ENCODE measurements at places on chromosomes 7 and 10.

DNA sequence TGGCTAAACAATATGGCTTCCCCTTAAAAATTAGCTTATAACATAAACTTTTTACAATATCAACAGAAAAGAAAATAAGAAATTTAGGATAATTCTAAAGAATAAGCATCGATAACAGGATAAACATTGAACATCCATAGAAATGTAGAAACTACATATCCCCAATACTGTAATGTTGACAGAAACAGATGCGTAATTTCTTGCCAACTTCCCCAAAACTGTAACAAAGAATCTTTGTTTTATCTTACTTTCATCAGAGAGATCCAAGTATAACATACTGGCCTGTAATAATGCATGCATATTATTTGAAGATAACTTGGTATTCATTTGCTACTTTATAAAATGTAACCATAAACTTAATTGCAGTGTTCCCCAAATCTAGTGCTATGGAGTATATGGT is 339.9 kb downstream of the ARL4A start:
- no peak for DNase-seq

GRCh38 chr10:93872375-93873158 is 21.2 kb upstream of the SLC35G1 start:
- no peak for DNase-seq

GRCh38 chr10:43120116-43120928 is 17.9 kb upstream of the CSGALNACT2 start:
- no peak for DNase-seq

DNA sequence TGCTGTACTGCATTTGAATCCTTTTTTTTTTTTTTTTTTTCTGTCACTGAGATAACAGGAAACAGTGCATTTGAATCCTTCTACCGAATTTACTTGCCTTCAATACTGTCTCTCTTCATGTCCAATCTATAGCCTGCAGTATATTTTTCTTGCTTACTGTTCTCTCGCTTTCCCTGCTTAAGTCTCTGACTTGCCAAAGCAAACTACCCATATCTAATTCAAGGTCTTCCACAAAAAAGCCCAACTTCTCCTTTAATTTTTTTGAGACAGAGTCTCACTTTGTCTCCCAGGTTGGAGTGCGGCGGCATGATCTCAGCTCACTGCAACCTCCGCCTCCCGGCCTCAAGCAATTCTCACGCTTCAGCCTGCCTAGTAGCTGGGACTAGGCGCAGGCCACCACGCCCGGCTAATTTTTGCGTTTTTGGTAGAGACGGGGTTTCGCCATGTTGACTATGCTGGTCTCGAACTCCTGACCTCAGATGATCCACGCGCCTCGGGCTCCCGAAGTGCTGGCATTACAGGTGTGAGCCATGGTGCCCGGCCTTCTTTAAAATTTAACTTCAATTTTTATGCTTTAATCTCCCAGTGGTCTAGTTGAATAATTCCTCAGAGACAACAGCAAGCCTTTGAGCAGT is 882 bp downstream of the PDCD11 start:
- DNase-seq, result no peak

GRCh38 chr7:2826771-2827170 is 17.3 kb downstream of the GNA12 start:
- no peak for DNase-seq

DNA sequence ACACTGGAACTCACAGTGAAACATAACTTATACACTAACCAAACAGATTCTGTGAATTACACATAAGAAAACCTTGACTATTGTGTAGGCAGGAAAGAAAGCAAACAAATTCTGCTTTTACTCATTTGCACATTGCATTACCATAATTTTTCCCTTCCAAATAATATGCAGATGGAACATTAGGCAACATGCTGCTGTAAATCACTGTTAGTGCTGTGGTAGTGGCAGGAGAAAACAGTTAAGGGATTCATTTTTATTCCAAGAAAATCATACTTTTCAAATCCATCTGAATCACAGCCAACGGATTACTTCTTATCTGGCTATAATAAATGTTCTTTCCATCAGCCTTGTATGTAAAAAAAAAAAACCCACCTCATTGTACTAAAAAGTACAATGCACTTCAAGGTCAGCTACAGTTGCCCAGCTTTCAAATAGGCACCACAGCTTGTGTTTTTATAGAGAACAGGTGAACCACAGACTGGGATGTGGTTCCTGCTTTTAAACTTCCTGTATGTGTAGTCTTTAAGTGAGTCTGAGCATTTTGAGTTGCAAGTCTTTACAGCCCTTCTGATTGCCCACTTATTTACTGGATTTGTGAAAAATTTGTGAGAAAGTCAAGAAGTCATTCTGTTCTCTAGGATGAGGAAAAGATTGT is 590.0 kb upstream of the SEMA3D start:
- peak; percentile 77 for DNase-seq

DNA sequence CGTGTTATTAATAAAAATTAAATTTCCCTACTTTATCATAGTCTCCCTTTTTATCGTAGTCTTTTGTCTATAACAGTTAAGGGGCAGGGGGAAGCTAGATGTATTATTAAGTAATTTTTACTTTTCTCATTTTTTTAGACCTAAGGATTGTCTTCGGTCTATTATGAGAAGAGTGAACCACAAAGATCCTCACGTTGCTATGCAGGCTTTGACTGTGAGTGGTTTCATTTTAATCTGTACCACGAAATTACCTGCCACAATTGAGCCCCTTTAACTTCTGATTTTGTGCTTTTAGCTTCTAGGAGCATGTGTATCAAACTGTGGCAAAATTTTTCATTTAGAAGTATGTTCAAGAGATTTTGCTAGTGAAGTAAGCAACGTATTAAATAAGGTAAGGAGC is 40.6 kb downstream of the STAM start:
- DNase-seq, result no peak

GRCh38 chr7:128094686-128095085 is 63.4 kb upstream of the LRRC4 start:
- DNase-seq, result no peak

DNA sequence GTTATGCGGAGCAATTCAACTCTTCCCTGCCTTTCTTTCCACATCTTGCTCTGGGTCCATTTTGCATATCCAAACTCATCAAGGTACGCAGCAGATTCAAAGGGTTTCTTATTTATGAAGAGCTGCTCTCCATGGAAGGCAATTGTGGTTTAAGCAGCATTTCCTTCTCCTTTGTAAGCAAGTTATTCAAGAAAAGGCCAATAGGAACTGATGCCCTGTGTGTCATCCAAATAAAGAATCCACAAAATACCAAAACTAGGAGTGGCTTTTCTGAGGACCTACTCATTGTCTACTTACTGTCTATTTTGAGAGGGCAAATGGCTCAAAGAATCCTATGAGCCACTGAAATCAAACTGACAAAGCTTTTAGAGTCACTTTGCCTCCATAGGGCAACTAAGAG is 253.1 kb downstream of the PTEN start:
- no peak for DNase-seq

GRCh38 chr7:30646154-30646553 is 36.1 kb downstream of the CRHR2 start:
- no peak for DNase-seq

GRCh38 chr10:126904818-126905701 is at the start of gene DOCK1:
TSS of gene DOCK1 (plus strand) at chr10:126905428. CDS start at chr10:126905518, 90 bp downstream.
- DNase-seq, result peak; percentile 41

GRCh38 chr10:131787961-131788360 is 112.8 kb upstream of the PPP2R2D start:
- DNase-seq, result no peak

DNA sequence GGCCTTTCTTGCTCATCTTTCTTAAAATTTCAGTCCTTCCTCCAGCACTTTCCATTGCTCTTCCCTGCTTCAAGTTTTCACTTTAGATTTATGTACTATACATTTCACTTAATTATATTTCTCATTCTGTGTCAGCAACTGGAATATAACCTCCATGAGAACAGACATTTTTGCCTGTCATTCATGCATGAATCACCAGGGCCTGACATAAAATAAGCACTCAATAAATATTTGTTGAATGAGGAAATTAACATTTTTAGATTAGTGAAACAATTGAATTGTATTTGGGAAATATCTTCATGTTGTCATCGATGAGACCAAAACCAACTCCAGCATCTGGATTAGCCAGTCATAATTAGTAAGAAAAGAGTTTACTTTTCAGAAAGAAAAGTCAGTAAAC is 6.1 kb downstream of the SAMD9L start:
- no peak for DNase-seq

DNA sequence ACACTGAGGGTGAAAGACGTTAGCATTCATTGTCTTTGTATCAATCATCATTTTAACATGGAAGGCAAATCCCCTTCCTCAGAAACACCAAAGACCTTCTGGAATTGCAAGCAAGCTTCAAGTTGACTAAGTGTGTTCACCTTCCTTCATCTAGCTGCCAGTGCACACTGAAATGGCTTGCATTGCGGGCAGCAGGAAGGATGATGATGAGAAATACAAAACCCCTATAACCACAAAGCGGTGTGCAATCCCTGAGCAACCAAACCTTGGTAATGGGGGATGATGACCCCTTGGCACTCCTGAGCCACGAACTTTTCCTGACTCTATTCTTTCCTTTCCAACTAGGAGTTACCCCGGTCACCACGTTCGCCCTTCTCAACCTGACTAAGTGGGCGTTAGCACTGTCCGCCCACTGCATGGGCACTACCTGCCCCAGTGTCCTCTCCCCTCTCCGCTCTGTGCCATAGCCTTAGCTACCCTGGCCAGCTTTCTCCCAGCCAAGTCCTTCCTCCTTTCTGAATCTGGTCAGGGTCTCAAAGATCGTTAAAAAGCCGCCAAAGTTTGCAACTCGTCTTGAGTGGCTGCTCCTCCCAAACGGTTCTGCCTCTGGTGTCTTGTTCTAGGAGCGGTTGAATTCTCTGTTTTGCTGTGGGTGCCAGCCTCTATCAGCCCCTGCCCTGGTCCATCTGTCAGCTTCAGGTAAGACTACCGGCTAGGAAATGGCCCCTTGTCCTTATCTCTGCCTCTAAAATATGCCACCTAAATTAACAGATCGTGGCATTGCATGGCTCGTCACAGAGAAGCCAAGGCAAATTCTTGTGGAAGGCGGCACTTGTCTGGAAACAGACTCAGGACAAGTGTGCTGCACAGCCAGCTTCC is 586 bp upstream of the AOC1 start:
- DNase-seq, result no peak

- DNase-seq, result no peak
Observed at GRCh38 chr10:69636626-69637605, 6.9 kb downstream of the FAM241B start.

- no peak for DNase-seq
Observed at GRCh38 chr10:43384252-43385221, 13.1 kb downstream of the FXYD4 start.

DNA sequence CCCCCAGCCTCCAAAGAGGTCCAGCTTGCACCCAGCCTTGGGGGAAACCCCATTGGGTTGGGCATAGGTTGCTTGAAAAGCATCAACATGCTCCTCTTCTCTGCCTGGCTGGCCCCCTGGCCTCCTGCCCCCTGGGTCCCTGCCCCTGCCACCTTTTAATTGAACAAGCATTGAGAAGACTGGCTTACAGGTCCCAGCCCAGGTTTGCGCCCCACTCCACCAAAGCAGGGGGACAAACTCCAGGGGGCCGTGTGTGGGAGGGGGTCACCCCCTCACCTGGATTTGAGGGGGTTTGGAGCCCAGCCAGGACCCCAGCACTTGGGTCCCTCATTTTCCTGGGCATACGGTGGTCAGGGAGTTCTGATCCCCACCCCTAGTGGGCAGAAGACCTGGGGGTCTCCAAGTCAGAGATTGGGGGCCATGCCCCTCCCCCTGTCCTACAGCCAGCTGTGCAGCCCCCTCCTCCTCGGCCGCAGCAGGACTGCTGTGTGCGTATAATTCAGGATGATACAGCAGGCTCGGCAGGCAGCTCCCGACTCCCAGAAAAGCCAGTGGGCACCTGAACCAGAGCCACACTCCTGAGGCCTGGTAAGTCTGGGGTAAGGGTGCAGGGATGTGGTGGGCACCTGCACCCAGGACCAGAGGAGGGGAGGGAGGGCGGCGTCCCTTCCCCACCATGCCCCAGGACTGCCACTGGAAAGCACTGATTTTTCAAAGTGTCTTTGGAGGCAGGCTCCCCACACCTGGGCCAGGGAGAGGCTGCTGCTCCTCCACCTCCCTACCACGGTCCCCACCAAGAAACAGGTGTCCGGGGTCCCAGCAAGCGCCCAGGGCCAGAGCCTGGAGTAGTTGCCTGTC is 1.7 kb downstream of the ELFN1 start:
- DNase-seq, result no peak

DNA sequence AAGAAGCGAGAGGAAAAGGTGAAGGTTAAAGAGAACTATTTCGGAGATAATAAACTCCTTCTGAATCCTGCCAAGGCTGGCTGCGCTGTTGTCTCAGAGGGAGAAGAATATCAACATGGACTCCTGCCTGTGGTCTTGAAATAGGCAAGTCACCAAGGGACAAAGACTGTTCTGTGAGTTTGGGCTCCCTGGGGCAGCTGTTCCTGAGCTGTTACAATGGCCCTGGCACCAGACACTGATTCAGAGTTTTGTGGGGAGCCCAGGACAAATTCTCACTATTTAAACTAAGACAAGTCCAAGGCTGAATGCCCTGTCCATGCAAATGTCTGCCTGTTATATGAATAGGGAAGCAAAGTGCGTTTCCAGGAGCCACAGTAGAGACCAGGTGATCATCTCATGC is 81.4 kb downstream of the PRPF18 start:
- DNase-seq, result no peak

DNA sequence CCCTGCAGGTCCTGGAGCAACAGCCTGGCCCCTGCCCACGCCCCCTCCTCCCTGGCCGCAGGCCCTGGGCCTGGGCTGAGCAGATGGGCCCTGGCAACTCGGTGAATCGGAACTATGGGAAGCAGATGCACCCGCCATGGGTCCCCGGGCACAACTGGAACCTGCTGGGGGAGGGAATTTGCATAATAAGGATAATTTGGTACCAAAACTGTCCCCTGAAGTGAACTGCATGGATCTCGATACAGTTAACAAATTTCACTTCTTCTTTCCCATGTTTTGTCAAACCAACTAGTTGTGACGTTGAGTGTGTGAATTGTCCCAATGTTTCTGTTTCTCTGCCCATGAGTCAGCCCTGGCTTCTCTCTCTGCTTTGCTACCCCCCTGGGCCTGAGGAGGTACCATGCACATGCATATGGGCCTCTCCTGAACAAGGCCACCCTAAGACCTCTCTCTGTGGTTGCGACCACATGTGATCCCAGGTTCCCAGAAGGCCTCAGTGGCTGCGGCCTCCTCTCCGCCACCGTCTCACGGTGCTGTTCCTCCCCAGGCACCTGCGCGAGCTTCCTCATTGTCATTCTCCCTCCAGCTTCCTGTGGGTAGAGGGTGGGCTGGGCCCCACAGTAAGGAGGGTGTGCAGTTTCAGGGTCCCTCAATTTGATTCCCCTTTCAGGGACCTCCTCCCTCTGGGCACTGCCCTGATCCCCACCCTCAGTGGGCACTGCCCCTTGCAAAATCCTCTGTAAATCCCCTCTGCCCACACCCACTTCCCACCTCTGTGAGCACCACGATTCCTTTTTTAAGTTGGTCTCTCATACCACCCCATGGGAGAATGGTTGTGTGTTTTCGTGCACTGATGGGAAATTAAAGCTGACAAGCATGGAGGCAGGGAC is 40.0 kb downstream of the FIGNL1 start:
- DNase-seq, result no peak

DNA sequence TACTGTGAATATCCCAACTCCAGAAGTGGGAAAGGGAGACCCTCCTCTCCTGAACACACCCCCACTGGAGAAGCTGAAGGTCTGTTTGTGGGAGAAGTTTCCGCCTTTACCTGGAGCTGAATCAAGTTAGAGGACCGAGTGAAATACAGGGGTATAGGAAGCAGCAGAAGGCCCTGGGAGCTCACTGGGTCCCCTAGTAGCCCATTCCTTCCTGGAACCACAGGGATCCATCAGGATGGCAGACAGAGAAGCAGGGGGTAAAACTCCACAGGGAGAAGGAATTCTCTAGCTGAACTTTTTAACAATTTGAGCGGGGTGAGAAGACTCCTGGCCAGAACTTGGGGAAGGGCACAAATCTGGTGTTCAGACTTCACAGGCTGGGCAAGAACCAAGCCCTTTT is 275.8 kb downstream of the GRID1 start:
- DNase-seq, result no peak

All from fibroblast of skin of left biceps (primary cell).